A172 (cell line): ENCODE measurements at places on chromosomes 2 and 18.
A peak's percentile ranks its signal among the peaks of the same experiment; 100 is the strongest.

DNA sequence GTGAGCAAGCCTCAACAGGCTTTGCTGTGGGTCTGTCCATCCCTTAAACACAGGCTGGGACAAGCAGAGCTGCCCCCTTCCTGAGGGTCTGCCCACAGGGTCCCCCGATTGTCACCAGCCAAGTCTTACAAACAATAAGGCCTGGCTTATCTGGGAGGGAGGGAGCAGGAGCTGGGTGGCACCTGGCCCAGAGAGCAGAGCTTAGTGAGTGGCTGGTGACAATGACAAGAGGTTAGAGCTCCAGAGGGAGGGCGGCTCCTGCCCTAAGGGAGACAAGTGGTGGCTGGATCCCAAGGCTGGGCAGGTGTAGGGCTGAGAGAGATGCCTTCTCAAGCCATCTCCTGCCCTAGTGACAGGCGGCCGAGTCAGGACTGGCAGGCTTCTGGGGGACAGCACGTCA lies 125.5 kb downstream of the KLHL29 start:
- no peak for DNase-seq

- no peak for DNase-seq
Observed at GRCh38 chr2:145040433-145040832, 520.5 kb upstream of the ZEB2 start.

- peak; percentile 14 for DNase-seq
Observed at GRCh38 chr2:126719833-126720351, 63.9 kb downstream of the GYPC start.

DNA sequence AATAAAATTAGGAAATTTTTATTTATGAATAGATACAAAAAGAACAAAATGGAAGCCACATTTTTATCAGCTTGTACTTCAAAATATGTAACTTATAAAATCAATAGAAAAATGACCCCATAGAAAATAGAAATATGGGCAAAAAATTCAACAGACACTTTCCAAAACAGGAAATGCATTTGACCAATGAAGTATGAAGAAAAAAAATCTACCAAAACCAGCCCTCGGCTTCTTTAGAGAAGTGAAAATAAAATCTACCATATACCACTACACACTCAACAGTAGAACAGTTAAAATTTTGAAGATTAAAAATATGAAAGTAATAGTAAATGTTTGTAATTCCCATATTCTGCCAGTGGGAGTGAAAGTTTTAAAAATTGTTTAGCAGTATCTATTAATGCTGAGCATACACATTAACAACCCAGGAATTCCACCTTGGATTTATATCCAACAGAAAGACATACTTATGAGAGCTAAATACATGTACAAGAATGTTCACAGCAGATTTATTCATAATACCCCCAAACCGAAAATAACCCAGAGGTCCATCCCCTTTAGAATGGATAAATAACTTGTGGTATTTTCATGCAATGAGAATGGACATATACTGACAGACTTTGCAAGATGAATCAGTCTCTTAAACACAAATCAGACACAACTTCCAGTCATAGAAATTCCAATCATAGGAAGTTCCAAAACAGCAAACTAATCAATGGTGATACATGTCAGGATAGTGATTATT lies 318.0 kb downstream of the FIGN start:
- no peak for DNase-seq

- DNase-seq: peak; percentile 25
Observed at GRCh38 chr2:64018701-64019082, 536 bp downstream of the VPS54 start.

DNA sequence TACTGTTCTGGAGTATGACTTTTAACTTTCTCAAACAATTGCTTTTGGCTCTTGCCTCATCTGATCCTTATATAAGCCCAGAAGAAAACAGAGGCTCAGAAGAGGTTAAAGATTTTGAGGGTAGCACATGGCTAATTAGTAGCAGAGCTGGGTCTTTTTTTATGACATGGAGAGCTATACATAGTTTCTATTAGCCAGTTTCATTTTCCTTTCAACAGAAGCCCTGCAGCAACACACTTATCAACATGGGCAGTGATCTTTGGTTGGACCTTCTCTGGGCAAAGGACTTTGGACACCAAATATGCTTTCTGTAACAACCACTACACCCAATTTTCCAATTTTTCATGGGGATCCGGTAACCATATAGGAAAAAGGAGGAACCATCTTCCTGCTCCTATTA lies 64.9 kb downstream of the NCKAP5 start:
- no peak for DNase-seq

DNA sequence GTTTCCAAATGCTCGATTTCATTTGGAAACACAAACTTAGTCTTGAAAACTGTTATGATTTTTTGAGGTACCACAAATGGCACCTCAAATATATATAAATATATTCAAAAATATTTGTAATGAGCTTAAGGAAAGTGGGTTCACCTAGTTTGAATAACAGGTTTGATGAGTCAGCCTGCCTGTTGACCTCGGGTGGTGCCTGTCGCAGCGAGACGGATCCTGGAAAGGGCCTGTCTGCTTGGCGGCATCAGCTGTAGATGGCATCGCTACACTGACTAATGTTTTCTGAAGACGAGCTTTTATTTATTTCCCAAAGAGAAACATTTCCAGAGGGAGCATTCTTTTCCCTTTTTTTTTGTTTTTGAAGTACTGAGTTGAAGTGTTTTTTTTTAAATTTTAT lies 6.9 kb downstream of the ALLC start:
- DNase-seq: no peak

DNA sequence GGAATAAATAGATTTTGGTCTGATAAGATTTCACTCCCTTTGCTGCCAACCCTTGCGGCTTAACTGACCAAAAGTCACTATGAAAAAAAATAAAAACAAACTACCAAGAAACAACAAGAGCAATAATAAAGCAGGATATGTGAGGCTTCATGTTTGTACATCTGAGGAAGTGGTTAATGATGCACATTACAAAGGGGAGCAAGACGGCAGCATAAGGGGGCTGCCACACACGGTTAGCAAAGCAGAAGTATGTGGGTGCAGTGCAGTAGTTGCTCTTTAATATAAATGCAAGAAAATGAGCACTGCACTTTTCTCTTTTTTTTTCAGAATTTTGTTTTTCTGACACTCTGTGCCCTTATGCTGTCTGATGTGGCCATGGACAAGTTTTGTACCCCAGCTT lies 377.1 kb upstream of the CNTNAP5 start:
- DNase-seq: no peak

DNA sequence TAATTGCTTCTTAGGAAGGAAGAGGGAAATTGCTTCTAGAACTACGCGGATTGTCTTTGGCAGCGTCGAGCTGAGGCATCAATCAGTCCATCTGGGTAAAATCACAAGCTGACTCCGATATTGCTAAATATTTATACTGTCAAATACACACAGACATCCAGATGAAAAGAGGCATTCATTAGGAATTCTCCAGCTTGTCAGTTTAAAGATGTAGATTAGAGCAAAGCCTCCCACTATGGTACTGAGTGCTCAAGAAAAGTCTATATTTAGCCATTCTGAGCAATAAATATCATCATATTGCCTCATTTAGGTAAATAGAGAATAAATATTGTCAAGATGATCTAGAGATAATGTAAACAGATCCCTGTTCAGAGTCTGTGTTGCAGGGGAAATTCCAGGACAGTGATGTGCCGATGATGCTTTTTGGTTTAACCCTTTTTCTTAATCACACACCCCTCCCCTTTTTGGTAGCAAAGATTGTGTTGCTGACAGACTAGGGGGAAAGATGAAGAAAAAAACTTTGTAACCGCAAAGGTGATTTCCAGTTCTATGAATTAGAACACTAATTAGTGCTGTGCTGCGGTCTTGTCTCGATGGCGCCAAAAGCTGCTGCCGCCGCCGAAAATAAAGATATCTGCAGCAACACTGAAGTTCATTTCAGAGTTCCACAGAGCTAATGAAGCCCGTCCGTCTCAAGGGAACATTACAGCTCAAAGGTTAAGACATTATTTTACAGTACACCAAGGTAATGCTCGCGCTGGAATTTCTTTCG lies 171.8 kb downstream of the PTGR3 start:
- DNase-seq: no peak

DNA sequence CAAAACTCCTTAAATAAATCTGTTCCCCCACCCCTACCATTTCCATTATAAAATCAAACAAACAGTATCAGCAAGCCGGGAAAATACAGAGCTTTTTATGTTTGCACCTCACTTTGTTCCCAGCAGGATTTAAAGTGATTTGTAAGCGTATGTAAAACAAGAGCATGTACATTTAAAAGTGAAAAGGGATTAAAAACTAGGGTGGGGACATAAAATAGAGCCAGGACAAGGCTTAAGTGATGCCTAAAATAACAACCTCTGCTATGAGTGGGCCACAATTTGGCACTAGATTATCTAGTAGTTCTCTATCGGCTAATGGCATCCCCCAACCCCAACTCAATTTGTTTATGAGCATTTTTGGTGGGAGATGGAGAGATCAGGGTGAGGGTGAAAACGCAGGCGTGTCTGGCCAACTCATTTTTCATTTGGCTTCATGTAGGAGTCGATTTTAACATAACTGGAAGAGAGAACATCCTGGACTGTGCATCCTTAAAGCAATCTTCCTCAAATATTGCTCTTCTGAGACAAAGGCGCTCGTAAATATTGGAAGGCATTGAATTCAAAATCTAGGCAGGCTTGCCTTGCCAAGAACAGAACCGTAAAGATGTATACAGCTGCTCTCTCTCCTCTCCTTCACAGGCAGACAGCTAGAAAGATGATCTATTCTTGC lies 34.5 kb upstream of the TSPYL6 start:
- DNase-seq: no peak

GRCh38 chr2:119119999-119120756 lies 38.4 kb downstream of the C1QL2 start:
- DNase-seq: no peak

DNA sequence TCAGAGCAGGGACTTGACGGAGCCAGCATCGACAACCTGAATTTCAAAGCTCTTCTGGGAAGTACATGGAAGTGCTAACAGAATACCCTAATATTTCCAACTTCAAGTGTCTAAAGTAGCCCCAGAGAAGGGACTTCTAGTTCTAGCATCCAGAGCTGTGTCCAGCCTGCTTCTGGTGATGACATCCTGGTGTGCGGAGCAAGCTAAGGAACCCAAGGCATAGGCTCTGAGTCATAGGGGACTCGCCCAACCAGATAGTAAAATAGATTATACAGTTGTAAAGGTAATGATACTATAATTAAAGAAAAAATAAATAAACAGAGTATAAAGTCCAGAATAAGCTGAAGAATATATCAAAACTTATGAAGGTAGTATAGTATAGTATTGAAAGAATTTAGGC lies 108.1 kb upstream of the SERPINE2 start:
- DNase-seq: peak; percentile 74

- DNase-seq: no peak
Observed at GRCh38 chr18:70627182-70627802, 338.4 kb downstream of the SOCS6 start.

DNA sequence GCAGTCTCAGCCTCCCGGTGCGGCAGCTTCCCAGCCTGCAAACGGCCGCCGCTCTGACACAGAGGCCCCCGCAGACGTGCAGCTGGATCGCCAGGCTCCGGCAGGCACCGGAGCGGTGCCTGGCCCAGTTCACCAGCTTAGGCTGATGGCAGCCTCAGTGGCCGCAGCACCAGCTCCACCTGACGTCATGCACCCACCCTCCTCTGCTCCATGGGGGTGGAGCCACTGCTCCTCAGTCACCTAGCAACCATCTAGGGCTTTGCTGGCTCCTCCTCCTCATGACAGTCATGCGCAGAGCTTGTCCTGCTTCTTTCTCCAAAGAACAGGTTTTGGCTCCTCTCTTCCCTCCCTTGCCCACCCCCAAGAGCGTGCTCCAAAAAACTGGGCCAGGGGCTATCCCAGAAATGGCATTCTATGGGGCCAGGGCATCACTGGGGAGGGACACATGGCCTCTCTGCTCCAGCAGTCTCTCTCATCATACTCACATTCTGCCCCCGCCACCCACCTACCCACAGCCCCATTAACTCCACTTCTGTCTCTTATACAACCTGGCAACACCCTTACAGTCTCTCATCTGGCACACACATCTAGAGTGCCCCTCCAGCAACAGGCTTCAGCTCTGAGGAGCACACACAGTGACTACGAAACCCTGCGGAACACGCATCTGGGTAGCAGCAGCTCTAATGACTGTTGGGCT lies 5.5 kb downstream of the DCTN1 start:
- no peak for DNase-seq

- DNase-seq: peak; percentile 7
Observed at GRCh38 chr2:32752205-32752604, 124.4 kb downstream of the TTC27 start.

GRCh38 chr18:71951001-71951400 lies 593.1 kb downstream of the CBLN2 start:
- no peak for DNase-seq

DNA sequence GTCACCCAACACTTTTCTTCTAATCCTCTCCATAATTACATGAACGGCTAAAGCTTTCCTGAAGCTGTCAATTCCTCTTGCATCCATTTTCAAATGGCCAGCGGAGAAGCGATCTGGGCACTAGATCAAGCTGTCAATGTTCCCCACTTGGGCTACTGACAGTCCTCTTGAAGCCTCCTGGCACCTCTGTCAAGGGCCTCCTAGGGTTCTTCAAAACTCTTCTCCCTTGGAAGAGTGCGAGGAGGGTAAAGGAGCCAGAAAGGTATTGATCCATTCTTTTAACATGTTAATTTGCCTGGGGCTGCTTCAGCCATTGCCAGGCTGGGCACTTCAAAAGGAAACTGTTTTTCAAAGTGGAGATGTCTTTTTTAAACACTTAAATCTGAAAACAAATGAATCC lies 19.8 kb downstream of the EPHA4 start:
- DNase-seq: no peak

GRCh38 chr2:77155511-77155910 lies 366.7 kb downstream of the LRRTM4 start:
- DNase-seq: no peak

DNA sequence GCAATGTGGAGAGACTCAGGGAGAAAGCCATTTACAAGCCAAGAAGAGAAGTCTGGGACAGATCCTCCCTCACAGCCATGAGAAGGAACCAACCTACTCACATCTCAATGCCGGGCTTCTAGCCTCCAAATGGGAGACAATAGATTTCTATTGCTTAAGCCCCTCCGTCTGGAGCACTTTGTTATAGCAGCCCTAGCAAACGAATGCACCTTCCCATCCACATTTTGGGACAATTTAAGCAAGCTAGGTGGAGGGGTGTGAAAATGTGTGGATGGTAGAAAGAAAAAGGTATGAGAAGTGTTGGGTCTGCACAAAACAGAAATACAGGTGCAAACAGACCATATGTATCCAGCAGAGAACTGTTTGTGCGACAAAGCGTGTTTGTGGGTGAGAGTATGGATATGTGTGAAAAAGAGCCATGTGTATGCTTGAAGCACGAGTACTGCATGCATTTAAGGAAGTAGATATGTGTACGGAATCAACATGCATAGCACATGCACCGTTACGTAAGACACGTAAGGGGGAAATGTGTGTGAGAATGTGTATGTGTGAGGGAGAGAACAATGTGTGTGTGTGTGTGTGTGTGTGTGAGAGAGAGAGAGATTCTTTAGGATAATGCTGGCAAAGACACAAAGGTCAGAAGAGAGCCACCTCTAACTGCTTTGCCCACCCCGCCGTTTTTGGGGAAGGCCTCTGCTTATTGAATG lies 13.1 kb upstream of the E2F6 start:
- no peak for DNase-seq

DNA sequence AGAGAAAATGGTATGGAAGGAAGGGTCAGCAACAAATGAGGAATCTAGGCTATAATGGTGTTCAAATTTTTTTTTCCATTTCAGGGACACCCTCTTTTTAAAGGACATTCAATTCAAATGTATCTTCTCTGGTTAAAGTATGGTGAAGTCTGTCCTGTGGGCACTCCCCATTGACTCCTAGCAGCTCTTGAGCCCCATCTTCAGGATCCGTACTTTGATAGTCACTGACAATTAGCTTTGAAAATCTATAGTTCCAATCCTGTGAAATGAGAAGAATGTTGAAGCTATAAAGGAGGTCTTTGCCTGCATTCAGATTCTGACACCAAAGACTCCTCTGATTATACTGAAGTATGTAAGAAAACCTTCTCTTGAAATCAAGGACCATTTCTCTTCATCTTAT lies 43.3 kb downstream of the KCNH7 start:
- peak; percentile 12 for DNase-seq
